ENCODE measurements at places on chromosomes 13 and 19.

GRCh38 chr13:63403733-63404132, 1988.1 kb upstream of the PCDH20 start:
- DNase-seq = no peak

- DNase-seq = no peak
These were observed 5.2 kb upstream of the KBTBD7 start for GRCh38 chr13:41199526-41199925.

GRCh38 chr19:45592366-45592765, 7.8 kb upstream of the OPA3 start:
- DNase-seq = no peak

DNA sequence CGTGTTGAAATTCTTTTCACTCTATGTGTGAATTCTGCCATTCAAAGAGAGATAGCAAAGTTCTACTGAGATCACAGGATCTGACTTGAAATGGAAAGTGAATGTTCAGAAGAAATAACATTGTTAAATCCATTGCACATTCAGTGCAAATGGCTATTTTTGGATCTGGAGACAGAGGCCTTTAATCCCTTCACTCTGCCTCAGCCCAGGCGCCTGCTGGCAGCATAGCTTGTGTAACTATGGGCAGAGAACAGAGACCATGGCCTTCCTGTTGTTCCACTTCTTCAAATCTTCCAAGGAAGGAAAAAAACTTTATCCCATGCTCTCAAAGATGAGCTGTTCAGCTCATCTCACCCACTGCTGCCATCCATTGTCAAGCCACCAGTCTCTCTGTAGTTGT, 265.4 kb downstream of the LMO7 start:
- no peak for DNase-seq

DNA sequence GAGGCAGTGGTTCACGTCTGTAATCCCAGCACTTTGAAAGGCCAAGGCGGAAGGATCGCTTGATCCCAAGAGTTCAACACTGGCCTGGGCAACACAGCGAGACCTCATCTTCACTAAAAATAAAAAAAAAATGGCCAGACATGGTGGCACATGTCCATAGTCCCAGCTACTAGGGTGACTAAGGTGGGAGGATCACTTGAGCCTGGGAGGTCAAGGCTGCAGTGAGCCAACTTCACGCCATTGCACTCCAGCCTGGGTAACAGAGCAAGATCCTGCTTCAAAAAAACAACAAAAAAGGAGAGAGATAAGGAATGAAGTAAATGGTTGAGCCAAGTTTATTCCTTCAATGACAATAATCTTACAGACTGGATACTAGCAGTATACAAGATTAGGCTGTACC, 21.3 kb downstream of the TBC1D4 start:
- no peak for DNase-seq
